ENCODE measurements at places on chromosomes 16 and 17. TPM values are rescaled to one million over a fixed set of nuclear protein-coding genes. Genes with fewer than 3 reads are reported as not detected.

AATK gene
- total RNA-seq = 0.48 TPM

KRT32 gene
- total RNA-seq = not detected

- no peak overlapping the region for H3K4me3 ChIP-seq
- H3K4me1 ChIP-seq = peaks cover 3% of the 10 kb centered on the region
- no peak for DNase-seq
- H3K27ac ChIP-seq = no peak overlapping the region
- no peaks in the 10 kb centered on the region for H3K36me3 ChIP-seq
These were observed 41.3 kb downstream of the GAS7 start for GRCh38 chr17:10156948-10157607.

DNA sequence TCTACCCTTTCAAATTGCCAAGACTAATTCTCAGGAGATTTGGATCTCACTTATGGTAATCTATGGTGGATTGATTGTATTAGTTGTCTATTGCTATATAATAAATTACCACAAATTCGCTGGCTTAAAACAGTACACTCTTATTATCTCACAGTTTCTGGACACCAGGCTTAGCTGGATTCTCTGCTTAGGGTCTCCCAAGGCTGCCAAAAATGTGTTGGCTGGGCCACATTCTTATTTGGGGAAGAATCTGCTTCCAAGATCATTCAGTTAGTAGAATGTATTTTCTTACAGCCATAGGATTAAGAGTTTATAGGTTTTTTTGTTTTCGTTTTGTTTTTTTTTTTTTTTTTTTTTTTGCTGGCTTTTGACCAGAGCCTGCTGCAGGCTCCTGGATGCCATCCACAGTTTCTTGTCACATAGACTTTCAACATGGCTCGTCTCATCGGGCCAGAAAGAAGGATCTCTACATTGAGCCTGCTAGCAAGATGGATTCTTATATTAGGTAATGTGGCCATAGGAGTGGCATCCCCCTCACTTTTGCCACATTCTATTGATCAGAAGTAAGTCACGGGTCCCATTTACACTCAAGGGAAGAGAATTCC is 415.3 kb downstream of the KIF2B start:
- H3K27ac ChIP-seq = no peak overlapping the region
- no peak overlapping the region for H3K4me3 ChIP-seq
- H3K27me3 ChIP-seq = no peaks in the 10 kb centered on the region
- no peaks in the 10 kb centered on the region for H3K4me1 ChIP-seq
- no peak for DNase-seq

DBNDD1 gene
- total RNA-seq = 0.43 TPM

ICAM2 gene
- 85.6 TPM for total RNA-seq

- no peaks in the 10 kb centered on the region for H3K27me3 ChIP-seq
- no peaks in the 10 kb centered on the region for H3K36me3 ChIP-seq
- no peak overlapping the region for H3K4me3 ChIP-seq
- DNase-seq = no peak
- H3K27ac ChIP-seq = peak overlapping the region; percentile 26
These were observed 11.4 kb downstream of the SLC5A10 start for GRCh38 chr17:18963126-18964017.

GRCh38 chr17:30550512-30551273 is 73.5 kb downstream of the GOSR1 start:
- no peaks in the 10 kb centered on the region for H3K36me3 ChIP-seq
- no peaks in the 10 kb centered on the region for H3K4me1 ChIP-seq
- no peaks in the 10 kb centered on the region for H3K27me3 ChIP-seq
- no peak overlapping the region for H3K27ac ChIP-seq
- no peak for DNase-seq

DNA sequence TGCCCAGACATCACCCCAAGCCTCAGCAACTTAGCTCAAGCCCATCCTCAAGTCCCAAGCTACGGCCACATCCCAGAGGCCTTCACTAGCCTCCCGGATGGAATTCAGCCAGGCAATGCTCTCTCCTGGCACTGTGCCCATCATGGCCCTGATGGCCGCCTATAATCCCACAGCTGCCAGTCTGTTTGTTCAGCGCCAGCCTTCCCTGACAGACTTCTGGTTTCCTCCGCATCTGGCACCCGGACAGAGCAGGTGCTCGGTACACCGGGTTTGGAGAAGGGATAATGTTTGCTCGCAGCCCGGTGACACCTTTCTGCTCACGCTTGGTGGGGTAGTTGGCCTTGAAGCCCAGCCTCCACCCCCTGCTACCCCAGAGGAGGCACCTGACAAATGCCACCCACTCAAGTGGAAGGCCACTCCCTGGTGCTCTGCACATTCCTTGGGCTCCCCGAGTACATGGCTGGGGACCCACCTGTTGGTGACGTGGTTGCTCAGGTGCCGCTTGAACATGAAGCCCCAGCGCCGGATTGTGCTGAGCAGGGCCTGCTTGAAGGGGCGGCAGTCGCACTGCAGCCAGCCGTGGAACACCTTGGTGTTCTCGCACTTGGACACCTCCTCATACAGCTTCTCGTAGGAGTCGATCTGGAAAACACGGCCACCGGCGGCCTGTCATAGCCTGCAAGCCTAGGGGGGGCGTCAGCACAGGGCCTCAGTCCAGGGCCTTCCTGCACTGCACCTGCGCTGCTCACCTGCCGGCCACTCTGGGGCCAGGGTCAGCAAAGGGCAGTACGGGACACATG is 47.1 kb downstream of the DNAH17 start:
- H3K4me3 ChIP-seq = no peak overlapping the region
- no peak for DNase-seq

RGS11 gene
- 0.46 TPM for total RNA-seq

DNA sequence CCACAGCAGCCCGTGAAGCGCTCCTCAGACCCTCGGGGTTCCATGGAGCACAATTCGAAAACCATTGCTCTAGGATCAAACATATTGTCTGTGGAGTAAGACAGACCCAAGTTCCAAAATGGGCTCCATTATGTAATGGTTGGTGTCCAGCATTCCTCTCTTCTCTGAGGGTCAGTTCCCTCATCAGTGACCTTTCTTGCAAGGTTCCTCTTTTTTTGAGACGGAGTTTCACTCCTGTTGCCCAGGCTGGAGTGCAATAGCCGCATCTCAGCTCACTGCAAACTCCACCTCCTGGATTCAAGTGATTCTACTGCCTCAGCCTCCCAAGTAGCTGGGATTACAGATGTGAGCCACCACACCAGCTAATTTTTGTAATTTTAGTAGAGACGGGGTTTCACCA is 28.4 kb downstream of the PLXDC1 start:
- no peaks in the 10 kb centered on the region for H3K27me3 ChIP-seq
- no peaks in the 10 kb centered on the region for H3K36me3 ChIP-seq
- no peak overlapping the region for H3K27ac ChIP-seq
- H3K4me1 ChIP-seq = no peaks in the 10 kb centered on the region
- DNase-seq = no peak

GRCh38 chr16:51148678-51149228 is 2.3 kb downstream of the SALL1 start:
- H3K27me3 ChIP-seq = peaks cover 60% of the 10 kb centered on the region
- H3K27ac ChIP-seq = no peak overlapping the region

- no peak overlapping the region for H3K27ac ChIP-seq
- H3K4me3 ChIP-seq = no peak overlapping the region
- peaks cover 3% of the 10 kb centered on the region for H3K4me1 ChIP-seq
- no peak for DNase-seq
These were observed 234.3 kb upstream of the TNRC6C start for GRCh38 chr17:77723909-77724875.

RND2 gene
- 0.05 TPM for total RNA-seq

DNA sequence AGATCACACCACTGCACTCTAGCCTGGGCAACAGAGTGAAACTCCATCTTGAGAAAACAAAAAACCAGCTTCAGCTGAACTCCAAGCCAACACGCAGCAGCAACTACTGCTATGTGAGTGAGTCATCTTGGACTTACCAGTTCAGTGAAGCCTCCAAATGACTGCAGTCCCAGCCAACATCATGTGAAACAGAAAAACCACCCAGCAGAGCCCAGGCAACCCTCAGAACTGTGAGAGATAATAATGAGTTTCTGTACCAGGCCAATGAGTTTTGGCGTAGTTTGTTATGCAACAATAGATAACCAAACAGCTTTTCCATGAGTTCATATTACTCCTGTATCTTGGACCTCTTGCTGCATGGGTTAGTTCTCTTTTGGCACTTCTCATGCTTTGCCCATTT is 23.3 kb downstream of the PHF12 start:
- H3K27ac ChIP-seq = peak overlapping the region; percentile 43
- H3K27me3 ChIP-seq = no peaks in the 10 kb centered on the region
- no peak for DNase-seq
- H3K36me3 ChIP-seq = peaks cover 81% of the 10 kb centered on the region
